ENCODE measurements at places on chromosomes 2 and 18.
A peak's percentile ranks its signal among the peaks of the same experiment; 100 is the strongest.

- no peak for DNase-seq
These were observed 56.1 kb upstream of the PEX13 start for GRCh38 chr2:60961457-60961856.

DNA sequence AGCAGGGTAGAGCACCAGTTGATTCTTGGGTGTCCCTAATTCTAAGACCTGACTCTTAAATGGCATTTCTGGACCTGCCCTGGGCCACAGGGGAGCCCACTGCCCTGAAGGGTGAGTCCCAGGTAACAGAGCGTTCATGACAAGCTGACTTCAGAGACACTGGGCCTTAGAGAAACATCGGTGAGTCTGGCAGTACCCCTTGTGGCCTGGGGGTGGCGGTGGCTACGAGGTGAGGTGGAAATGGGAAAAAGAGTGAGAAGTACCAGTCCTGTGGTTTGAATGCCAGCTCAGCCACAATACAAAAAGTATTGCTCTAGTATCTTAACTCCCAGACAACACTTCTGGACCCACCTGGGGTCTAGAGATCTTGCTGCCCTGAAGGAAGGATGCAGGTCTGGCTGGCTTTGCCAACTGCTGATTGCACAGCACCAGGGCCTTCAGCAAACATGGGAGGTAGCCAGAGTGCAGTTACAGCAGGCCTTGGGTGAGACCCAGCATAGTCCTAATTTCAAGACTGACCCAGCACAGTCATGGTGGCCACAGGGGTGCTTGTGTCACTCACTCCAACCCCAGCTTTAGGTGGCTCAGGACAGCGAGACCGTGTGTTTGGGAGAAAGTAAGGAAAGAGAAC, 44.5 kb downstream of the USP34 start:
- peak; percentile 26 for DNase-seq

DNA sequence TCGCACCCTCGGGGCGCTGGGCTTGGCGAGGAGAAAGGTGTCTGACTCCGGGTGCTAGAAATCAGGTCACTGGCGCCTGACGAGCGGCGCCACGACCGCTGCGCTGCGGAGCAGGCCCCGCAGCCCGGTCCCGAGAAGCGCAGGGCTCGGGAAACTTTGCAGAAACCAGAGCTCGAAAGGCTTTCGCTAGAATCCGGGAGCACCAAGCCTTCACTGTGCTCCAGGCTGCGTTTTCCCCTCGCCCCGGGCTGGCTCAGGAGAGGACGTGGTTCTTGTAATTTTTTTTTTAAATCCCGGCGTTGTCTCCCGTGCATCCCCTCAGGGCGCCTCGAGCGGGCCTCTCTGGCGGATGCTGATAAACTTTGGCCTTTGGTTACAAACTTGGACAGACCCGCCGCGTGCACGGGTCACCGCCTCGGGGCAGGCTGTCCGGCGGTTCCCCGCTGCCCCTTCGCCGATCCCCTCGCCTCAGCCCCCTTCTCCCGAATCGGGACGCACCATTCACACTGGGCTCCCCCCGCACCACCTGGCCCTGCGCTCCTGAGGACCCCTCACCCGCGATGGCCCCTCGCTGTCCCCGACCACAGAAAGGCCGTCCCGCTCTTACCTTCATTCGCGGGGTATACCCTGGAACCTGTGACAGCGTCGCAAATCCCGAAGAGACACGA, 419 bp downstream of the EPHA4 start:
- peak; percentile 21 for DNase-seq

GRCh38 chr2:207748993-207749392, 20.7 kb downstream of the FZD5 start:
- DNase-seq = no peak

GRCh38 chr2:109453371-109453995, 160.3 kb downstream of the SEPTIN10 start:
- no peak for DNase-seq

- DNase-seq = no peak
These were observed 36.9 kb downstream of the CRACDL start for GRCh38 chr2:98899041-98899702.

- DNase-seq = peak; percentile 23
These were observed 61.0 kb downstream of the ZAP70 start for GRCh38 chr2:97774425-97774824.

GRCh38 chr2:119051263-119051662, 107.3 kb downstream of the C1QL2 start:
- DNase-seq = no peak

DNA sequence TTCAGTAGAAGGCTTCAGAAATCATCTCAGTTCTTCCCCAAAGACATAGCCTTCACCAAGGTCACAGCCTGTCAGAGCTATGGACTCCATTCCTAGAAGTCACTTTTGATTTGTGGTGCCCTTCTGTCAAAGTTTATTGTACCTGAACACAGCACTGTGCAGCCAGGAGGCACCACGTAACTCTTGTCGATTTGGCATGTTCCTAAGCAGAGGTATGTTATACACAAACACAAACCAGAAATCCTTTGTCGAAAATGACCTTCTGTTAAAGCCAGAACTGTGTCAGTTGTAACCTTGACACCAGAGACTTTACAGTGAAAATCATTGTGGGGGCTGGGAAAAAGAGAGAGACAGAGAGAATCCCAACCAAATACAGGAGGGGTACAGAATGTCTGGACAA, 62.6 kb upstream of the SGPP2 start:
- no peak for DNase-seq

GRCh38 chr2:27209621-27210401, 2.0 kb upstream of the ATRAID start:
- no peak for DNase-seq

- no peak for DNase-seq
These were observed 8.9 kb downstream of the ARHGAP25 start for GRCh38 chr2:68743531-68743930.

DNA sequence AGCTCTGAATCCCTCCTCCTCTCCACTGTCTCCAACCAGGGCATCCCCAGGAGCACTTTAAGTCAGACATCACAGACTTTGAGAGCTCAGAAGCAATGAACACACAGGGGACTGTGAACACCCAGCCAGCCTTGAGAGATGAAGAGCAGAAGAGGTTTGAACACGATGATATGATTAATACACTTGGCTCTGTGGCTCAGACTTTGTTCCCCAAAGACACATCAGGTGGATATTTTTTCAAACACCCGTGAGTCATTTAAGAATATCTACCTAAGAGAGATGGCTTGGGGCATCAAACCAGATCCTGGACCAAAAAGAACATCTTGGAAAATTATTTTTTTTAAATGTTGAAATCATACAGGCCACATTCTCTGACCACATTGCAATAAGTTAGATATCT, 134.9 kb upstream of the OTOS start:
- no peak for DNase-seq

DNA sequence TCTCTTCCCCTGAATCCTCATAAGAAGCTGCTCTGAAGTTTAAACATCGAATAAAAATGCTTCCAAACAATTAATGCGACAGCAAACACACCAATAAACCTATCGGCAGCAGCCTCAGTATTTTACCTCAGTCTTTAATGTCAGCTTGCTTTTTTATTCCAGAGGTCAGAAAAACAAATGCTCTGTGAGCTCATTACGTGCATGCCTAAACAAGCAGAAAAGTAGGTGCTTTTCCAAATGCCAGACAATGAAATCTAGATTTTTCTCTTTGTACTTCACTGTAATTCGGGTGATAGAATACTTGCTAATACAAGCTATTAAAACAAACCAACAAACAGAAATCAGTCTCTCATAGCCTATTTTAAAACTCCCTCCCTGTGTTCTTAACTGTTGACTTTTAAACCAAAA, 381.5 kb downstream of the NRXN1 start:
- no peak for DNase-seq

GRCh38 chr2:48346124-48346536, 183.8 kb upstream of the STON1 start:
- DNase-seq = no peak

- no peak for DNase-seq
These were observed 23.4 kb downstream of the ZNF516 start for GRCh38 chr18:76471593-76471992.

DNA sequence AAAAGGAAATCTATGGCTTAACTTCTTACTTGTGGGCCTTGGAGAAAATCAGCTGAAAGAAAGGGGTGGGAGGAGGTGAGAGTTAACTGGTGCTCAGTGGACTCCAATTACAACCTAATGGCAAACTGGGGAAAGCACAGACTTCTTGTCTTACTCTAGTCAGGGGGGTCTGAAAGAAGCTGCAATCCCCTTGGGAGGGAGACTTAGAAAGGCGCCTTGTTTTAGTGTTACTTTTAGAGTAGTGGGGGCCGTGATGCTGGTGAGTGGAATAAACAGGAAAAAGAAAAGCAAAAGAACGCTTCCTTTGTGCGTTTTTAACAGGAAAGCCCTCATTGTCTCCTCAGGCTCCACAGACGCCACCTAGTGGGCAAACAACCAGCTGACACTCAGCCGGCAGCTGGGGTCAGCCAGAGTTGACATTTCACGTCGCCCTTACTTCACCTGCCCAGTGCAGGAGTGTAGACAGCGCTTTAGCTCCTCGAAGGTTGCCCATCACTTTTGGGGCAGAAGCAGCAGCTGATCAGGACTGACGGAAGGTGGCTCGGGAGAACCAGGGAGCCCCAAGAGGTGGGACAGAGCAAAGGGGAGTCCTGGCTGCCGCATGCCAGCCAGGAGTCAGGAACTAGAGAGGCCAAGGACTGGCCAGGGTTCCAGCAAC, 55.9 kb upstream of the GORASP2 start:
- peak; percentile 69 for DNase-seq

- no peak for DNase-seq
These were observed 313.0 kb downstream of the RDH14 start for GRCh38 chr2:18247282-18248110.

DNA sequence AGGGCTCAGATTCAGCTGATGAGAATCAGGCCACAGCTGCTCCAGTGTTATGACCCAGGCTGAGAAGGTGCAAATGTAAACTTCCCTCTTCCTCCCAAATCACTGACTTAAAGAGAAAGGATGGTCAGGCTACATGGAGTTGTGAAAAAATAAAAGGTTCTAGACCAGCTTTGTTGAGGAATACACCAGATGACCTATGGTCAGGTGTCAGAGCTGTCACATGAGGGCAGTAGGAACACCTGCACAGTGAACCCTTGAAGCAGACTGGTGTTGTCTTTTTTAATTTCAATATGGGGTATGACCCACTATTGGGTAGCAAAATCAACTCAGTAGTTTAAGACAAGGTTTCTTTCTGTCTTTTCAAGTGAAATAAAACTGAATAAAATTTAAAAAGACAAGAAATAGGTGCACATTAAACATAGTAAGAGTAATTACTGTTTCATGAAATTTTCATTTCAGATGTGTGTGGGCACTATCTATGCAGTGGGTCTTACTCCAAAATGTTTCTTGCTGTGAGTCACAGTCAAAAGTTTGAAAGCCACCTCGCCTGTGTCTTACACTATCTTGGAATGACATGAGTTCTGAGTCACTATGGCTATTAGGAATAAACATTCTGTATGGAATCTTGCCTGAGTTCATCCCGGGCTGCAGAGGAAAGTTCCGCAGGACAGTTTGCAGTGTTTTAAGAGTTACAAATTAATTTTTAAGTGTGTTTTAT, 83.6 kb downstream of the ACVR1 start:
- no peak for DNase-seq

Data from progenitor cell of endocrine pancreas (in vitro differentiated cells).